Activated T-helper 9 cell treated with anti-CD3 and anti-CD28 coated beads, Interleukin-2, amount 50 U/mL, for 16 hours (primary cell): ENCODE measurements at places on chromosomes 2 and 18.

DNA sequence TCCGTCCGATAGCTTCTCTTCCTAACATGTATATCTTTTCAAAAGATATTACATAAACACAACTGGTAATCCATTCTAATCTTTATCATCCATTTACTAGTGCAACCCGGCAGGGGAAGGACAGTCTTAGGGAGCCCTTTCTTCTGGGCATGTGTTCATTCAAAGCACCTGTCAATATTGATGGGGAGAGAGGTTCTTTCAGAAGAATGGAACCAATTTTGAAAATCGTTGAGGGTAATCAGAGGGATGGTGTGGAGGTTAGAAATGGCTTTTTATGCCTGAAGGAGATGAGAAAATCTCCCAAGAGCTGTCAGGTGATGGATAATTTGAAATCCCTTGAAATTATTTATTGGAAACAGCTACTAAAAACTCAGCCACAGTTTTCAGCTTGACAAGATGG lies 561.9 kb upstream of the DCC start:
- no peak for DNase-seq

- DNase-seq, result no peak
Measured at GRCh38 chr2:42905341-42906110, 113.1 kb upstream of the HAAO start.

DNA sequence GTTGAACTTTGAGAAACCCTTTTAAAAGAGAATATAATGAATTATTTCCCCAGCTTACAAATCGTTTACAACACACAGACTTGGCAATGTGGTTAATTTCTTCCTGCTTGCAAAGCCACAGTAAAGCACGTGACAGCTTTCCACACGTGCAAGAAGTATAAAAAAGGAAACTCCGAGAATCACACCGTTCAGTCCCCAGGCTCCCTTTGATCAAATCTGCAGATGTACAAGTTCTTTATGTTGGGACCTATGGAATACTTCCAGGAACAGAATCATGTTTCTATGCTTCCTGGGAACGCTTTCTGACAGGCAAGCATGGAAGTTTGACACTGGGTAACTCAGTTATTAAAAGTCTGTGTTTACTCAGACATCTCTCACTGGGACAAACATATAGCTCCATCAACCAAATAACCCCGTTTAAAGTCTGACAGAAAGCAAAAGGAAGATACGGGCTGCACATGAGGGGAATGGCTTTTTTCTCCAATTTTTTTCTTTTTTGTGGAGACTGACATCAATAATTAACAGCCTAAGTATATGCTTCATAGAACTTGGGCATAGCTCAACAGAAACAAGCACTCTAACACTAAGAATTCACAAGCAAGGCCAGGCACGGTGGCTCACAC lies 134.8 kb downstream of the EIPR1 start:
- no peak for DNase-seq

GRCh38 chr2:80169811-80170594 lies 134.5 kb downstream of the LRRTM1 start:
- DNase-seq, result no peak

DNA sequence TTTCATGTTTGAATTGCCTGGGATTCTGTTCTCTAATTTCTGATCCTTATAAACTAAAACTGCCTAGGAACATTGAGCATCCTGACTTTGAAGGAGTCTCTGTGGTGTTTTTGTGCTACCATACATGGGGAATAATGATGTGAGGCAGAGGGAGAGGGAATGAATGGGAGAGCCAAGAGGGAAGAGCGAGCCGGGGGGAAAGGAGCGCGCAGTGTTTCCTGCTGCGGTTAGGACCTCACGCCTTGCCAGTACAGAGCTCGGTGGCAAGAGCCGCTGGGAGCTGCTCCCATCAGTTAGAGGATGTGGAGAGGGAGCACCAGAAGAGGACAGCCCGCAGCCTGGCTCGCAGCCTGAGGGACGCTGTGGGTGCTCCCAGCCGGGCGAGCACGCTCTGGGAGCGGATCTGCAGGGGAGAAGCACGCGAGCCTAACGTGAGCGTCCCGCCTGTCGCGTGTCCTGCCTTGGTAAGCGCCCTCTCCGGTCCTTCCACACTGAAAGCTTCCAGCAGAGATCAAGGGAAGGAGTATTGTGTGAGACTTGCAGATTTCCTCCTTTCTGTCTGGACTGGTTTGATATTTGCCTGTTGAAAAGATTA lies 114.7 kb downstream of the FAM210A start:
- DNase-seq, result no peak

- no peak for DNase-seq
Measured at GRCh38 chr18:76432970-76433767, 61.9 kb downstream of the ZNF516 start.

- no peak for DNase-seq
Measured at GRCh38 chr2:119680457-119681202, 1.6 kb downstream of the TMEM177 start.
